ENCODE measurements at places on chromosomes 5 and 9.

- no peak for DNase-seq
Observed at GRCh38 chr5:164012371-164012770, 507.0 kb downstream of the MAT2B start.

DNA sequence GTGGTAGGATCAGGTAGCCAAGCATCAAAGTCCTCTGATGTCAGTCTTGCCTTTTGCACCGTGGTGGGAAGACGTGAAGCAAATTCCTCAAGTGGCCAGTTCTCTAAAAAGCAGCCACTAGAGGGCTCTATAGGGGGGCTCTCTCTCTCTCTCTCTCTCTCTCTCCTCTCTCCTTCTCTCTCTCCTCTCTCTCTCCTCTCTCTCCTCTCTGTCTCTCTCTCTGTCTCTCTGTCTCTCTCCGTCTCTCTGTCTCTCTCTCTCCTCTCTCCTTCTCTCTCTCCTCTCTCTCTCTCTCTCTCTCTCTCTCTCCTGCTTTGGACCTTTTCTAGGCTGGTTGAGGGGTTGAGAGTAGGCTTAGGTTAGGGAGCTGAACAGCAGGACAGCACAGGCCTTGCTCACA lies 13.9 kb upstream of the OSMR start:
- no peak for DNase-seq

DNA sequence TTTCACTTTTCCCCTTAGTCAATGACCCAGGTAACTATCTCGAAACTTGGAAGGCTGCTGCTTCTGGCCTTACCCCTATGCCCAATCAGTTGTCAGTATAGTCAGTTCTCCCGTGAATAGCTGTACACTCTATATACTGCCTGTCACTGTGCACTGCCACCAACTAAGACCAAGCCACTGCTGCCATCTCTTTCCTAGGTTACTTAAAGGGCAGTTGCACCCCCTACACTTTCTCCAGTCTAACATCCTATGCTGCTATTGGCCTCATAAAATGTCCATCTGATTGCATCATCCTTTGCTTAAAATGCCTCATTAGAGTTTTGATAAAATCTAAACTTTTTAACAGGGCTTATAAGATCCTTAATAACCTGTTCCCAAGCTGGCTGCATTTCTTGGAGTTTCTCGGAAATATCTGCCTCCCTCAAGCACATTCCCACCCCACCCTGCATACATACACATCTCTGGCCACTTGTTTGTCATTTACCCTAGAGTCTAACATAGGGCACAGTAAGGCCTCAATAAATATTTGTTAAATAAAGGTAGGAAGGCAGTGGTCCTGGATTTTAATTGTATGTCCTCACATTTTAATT lies 32.8 kb upstream of the TNFAIP8 start:
- no peak for DNase-seq

DNA sequence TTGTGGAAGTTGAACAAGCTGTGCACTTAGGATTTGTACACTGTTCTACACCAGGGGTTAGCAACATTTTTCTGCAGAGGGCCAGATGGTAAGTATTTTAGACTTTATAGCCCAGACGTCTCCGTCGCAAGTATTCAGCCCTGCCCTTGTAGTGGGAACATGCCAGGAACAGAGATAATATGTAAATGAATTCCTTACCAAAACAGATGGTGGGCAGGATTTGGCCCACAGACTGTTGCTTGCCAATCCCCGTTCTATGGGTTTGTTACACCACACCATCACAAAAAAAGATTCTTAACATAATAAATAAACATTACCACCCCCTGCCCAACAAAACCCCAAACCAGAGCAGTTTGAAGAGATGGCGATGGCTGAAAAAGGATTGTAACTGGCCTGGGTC lies 74.3 kb downstream of the AMBP start:
- peak; percentile 3 for DNase-seq

GRCh38 chr5:111784491-111785181 lies 27.6 kb upstream of the NREP start:
- no peak for DNase-seq
